Foreskin keratinocyte (primary cell): ENCODE measurements at places on chromosomes 6 and 20. TPM values are rescaled to one million over a fixed set of nuclear protein-coding genes. Genes with fewer than 3 reads are reported as not detected.
A peak's percentile ranks its signal among the peaks of the same experiment; 100 is the strongest.

RPL10A gene
- total RNA-seq = 1,635 and 1,748 TPM in 2 replicates

TIAM2 gene
- total RNA-seq = 3.2 TPM in 2 replicates

SLC17A3 gene
- total RNA-seq = not detected in 2 replicates

PREP gene
- total RNA-seq = 51.5 and 61.2 TPM in 2 replicates

BMP2 gene
- 7.3 and 8.2 TPM in 2 replicates for total RNA-seq

- DNase-seq = peak; percentile 16
These were observed 250.4 kb downstream of the C6orf118 start for GRCh38 chr6:165059032-165059431.

GRCh38 chr6:133431031-133431430, 189.9 kb downstream of the EYA4 start:
- no peak for DNase-seq

- peak; percentile 46 for DNase-seq
These were observed 304.5 kb downstream of the PRL start for GRCh38 chr6:21992178-21992967.

- no peak for DNase-seq
These were observed 91.7 kb upstream of the SOX4 start for GRCh38 chr6:21501815-21502214.

DNA sequence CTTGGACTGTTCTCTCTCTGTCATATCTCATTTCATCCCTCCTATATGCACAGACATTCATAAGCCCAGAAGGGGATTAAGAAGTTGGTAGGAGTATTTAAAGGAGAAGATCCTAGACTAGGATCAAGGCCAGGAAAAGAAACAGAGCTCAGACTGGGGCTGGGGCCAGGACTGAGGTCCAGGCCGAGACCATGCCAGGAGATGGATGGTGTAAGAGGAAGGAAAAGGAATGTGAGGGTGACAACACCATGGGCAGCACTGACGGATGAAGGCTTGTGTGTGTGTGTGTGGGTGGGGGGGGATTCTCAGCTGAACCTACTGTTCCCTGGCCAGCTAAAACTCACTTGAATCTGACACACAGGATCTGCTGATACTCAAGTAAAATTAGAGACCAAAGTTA, 182.1 kb downstream of the KIF6 start:
- no peak for DNase-seq
